PC-9 (cell line): ENCODE measurements at places on chromosomes 3 and 15. TPM values are rescaled to one million over a fixed set of nuclear protein-coding genes. Genes with fewer than 3 reads are reported as not detected.

LRTM1 gene
- total RNA-seq: not detected in 2 replicates

SETD2 gene
- total RNA-seq: 37.0 and 47.7 TPM in 2 replicates

GUCA1C gene
- total RNA-seq: not detected in 2 replicates

PLA2G4D gene
- total RNA-seq: 0.90 and 1.4 TPM in 2 replicates

UROC1 gene
- total RNA-seq: not detected in 2 replicates

DNA sequence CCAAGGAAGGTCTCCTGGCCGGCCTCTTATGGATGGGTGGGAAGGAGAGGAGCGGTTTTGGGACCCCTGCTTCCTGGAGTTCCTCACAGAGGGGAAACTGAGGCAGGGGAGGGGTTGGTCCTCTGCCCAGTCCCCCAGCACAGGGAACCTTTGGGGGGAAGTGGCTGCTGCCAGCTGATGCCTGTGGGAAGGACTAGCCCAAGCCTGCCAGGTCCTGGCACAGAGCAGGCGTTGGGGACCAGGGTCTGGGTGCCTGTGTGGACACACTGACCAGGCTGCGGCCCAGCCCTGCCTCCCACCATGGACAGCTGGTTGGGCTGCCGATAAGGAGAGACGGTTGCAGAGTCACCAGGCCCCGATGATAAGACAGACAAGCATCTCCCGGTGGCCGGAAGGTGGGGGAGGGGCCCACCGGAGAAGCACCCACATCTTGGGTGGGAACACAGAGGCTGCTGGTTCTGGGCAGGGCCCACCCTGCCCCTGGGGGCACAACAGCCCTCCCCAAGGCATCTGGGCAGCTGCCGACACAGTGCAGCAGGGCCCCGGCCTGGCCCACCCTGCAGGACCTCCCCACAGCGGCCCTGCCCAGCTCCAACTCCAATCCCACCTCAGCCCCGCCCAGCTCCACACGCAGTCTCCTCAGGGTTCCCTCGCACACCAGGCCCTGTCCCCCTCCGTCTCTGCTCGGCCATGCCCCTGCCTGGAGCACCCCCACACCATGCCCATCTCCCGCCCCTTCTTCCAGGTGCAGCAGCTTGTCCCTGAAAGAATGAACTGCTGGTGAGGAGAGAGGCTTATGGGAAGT, 50.7 kb downstream of the DNAJB8 start:
- no peak for DNase-seq

DNA sequence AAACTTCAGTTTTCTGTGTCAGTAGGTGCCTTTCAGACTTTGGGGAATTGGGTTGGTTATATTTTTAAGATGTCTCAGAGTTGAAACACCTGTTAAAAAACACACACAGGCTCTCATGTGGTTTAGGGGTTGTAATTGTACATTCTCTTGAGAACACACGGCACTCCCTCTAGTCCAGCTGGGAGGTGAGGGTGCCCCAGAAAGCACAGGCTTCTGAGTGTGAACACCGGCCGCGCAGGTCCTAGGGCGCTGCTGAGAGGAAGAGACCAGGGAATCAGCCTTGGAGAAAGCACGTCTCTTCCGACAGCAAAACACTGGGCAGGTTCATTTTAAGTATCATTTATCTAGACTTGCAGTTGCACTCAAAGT, 68.0 kb upstream of the RPL35A start:
- no peak for DNase-seq

DNA sequence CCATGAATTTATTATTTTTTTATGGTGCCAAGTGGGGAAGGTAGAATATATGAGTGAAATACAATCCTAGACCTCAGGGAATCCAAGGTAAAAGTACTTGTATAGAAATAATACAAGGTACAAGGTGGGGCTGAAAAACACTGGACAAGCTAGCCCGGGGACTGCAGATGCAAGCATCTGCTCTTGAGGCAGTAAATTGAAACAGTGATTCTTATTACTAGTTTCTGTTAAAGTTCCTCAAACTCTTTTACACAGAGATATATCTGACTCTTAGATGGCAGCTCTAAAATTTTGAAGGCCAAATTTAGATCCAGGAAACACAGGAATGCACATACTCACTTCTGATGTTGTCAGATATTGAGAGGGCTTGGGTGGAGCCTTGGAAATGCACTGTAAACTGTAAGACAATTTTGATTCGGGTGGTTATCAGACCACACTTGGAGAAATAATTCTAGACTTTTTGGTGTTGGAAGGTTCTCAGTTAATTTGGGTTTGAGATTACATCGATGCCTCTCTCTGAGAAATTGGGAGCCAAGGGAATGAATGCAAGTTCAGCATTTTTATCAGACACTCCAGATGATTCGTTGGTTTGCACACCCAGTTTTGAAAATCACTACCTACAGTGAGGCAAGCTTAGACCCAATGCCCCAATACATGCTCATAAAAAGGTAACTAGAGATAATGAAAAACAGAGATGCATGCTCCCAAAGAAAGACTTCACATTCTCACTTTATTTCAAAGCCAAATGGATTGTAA, 7.3 kb downstream of the TP63 start:
- DNase-seq: no peak

DNA sequence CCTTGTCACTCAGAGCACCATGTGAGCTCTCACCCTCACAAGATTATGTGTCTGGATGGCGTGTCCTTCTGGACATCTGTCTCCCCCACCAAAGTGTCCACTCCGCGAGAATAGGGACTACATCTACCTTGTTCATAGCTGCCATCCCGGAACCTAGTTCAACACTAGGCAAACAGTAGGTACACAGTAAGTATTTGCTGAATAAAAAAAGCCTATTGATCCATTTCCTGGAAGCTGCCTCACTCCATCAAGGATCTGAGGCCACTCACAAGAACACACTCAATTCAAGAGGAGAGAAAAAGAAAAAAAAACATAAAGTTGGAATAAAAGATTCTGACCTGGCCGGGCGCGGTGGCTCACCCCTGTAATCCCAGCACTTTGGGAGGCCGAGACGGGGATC, 11.2 kb upstream of the ALAS1 start:
- no peak for DNase-seq

DNA sequence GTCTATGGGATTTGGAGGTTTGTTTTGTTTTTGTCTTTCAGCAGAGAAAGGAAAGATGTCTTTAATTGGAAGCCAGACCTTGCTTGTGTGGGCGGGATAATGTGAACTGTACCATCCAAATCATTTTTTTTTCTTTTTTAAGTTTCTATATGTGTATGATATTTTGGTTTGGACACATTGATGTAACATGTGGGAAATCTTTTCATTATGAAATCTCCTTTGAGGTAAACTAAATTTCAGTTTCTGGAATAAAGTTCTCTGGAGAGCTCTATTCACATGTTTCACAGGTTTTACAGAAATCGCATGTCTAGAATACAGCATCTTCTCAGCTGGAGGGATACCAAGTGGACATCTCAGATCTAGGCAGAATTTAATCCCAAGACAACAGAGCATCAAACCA, 451.5 kb upstream of the MDFIC2 start:
- DNase-seq: no peak

DNA sequence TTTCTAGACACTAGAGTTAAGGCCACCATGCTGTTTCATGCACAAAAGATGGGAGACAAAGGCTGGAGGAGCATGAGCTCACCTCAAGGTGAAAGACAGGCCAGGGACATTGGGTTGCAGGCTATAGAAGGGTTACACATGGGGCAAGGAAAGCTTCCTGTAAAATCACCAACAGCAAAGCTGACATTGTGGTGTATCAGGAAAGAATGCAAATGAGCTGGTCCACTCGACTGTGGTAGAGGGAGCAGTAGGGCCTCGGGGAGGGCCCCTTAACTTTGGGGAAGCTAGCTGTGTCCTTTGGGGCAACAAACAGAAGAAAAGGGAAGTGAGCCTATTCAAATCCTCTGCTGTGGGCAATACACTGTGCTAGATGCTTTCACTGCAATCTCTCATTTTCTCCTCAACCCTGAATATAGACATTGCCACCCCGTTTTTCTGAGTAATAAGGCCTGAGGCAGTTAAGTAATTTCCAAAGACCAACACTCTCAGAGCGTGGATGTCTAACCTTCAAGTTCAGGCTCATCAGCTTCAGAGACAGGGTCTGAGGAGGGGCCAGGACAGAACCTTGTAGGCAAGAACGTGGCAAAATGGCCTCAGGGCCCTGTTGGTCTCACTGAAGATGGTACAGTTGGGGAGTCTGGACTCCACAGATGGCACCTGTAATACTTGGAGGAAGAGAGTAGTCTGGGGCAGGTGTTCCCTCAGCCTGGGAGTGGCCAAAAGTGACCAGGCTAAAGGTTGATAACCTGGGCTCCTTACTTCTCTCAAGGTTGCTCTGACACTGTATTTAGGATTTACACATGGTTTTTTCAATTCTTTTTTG, 24.1 kb downstream of the CX3CR1 start:
- DNase-seq: no peak

DNA sequence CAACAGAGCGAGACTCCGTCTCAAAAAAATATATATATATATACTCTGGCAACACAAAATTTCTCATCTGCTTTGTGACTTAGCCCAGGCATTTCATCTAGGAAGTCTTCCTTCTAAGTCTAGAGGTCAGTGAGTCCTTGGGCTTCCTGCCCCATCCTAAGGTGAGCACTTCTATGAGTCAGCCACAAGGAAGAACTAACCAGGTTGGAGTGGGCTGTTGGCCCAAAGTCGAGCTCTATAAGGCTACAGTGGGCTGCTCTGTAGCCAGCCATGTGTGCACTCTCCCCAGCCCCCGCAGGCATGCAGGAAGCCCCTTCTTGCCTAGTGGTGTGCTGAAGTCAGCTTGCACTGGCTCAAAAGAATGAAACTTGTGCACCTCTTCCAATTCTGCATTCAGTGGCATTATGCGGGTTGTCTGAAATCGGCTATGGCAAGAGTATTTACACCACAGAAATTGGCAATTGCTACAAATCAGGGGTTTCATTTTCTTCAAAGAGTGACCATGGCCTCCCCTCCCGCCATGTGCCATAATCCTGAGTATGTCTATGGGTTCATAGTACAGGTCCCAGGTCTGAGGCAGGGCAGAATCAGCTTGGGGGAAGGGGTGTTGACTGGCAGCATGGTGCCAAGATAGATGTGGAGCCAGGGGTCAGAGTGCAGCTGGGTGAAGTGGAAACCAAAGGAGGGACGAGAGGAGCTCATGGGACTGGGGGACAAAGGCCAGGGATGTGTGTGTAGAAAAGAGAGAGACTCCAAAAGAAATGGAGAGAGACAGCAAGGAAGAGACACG, 22.0 kb upstream of the LOXL1 start:
- no peak for DNase-seq

GRCh38 chr15:75059607-75060006, 36.2 kb downstream of the PPCDC start:
- DNase-seq: no peak

- DNase-seq: no peak
Measured at GRCh38 chr15:86813892-86814291, 734.2 kb downstream of the AGBL1 start.

DNA sequence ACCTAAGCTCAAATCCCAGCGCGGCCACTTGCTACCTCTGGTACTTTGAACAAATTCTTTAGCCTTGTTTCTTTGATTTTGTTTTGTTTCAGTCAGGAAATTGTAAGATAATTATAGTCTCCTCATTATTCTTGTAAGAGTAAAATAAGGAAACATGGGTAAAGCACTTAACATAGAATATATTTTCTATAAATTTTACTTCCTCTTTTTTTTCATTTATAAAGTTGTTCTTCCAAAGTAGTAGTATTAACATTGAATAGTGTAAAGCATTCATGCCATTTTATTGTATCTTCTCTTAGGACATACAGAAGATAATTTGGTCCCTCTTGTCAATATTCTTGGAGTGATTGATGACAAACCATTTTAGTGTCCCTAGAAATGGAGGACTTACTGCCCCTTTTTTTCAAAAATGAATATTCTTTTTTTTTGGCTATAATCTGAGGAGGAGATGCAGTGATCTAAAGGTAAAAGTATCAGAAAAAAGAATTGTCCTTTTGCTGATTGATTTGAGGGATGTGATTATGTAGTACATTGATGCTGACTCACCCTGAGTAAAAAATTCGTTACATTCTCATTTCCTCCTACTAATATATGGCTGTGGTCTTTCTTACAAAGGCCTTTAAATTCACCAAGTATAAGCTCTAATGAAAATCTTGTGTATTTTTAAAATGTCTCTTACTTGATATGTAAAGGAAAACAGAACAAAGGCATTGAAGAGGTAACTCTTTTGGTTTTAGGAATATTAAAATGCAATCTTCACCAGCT, 51.0 kb downstream of the ALCAM start:
- no peak for DNase-seq

DNA sequence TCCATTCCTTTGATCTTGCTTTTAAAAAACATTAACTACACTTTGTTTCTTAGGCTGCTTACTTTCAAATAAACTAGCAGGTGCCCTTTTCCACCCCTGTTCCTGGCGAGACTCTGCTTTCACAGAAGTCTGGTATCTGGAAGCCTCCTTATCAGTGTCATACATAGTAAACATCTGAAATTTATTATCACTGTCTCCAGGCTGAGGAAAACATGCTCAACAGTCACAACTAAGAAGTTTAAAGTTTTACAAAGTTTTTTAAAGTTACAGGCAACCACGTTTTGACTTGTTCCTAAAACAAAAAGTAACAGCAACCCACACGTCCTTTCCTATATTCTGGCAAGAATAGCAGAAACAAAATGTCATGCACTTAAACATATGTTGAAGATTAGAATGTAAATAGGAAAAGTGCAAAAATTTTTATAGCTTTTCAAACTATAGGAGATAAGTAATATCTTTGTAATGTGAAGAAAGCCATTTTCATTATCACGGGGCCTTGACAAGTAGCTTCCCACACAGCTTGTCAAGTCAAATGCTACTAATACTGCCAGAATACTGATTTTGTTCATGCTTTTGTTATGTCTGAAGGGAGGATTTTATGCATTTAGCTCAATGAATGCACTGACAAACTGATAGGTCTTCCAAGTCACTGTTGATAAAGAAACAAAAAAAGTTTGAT, 275.2 kb upstream of the KCNMB2 start:
- DNase-seq: no peak

DNA sequence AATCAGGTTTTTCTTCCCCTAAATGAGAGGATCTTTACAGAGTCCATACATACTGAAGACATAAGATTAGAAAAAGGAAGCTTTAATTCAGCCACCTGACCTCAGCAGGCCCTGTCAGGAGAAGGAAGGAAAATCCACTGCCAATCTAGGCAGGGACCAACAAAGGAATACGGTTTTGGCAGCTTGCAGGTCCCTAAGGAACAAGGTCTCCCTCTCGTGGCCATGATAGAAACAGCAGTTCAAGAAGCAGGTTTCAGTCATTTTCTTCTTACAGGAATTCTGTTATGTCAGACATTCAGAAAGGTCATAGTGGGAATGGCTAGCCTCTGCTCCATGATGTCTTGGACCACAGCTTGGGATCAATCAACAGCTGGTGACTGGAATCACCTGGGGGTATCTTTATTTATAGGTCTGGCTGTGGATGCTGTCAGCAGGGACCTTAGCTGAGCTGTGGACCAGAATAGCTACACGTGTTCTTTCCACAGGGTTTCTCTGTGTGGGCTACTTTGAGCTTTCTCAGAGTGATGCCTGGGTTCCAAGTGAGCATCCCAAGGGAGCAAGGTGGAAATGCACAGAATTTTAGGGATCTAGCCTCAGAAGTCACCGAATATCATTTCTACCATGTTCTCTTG, 9.4 kb upstream of the CMSS1 start:
- peak; percentile 60 for DNase-seq
